ENCODE measurements at places on chromosomes 7 and 10.

DNA sequence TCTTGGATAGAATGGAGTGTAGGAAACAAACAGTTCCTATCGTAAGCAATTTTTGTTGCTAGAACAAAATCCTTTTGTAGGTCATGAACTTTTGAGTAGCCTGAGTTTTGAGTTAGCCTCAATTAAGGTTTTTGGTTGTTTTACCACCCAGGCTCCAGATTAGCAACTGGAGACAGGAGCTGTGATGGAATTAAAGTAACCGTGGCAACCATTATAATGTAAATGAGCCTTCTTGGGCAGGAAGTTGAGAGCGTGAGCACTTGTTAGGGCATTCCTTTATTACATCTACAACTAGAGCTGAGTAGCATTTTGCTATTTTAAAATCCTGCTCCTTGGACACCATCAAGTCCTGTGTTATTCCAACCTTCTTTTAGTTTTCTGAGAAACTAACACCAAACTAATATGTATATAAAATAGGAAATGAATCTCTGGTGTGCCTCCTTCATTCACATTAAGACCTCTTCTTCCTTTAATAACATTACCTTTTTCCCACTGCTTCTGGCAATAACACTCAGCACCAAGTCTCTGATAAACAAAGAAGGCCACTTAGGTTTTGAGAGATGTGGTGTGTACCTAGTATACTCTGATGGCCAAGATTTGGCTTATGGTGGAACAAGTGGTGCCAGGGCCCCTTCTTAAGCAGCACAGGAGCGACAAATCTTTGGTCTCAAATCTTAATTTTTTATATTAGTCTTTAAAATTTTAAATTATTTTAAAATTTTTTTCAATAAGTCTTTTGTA, 34.0 kb downstream of the AHCYL2 start:
- DNase-seq, result no peak

DNA sequence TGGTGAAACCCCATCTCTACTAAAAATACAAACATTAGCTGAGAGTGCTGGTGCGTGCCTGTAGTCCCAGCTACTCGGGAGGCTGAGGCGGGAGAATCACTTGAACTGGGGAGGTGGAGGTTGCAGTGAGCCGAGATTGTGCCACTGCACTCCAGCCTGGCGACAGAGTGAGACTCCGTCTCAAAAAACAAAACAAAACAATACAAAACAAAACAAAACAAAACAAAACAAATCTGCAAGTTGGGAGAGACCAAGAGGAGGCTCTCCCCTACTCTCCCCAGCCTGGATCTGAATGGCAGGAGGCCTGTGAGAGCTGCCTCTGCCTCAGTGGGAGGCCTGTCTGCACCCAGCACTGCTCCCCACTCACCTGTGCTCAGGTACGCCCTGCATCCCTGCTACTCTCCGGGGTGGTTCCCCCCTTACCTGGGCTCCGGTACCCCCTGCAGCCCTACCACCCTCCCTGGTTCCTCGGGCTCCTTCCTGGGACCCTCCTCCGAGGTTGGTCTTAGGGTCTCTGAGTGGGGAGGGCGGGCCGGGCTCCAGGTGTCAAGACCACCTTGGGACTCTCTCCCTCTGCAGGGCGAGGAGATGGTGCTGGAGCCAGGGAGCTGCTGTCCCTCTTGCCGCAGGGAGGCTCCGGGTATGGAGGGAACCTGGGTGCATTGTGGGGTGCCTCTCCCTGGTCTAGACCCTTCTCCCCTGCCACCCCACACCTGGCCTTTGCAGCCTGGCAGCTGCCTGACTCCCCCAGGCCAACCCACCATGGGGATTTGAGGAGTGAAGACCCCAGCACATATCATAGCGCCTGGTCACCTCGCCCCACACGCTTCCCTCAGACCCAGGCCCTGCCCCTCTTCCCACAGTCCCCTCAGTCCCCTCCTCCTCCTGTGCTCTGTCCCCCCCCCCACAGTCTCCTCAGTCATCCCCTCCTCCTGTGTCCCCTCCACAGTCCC, 9.5 kb upstream of the ZNF862 start:
- no peak for DNase-seq

- DNase-seq, result no peak
These were observed 193.4 kb upstream of the MBL2 start for GRCh38 chr10:52965938-52966401.

DNA sequence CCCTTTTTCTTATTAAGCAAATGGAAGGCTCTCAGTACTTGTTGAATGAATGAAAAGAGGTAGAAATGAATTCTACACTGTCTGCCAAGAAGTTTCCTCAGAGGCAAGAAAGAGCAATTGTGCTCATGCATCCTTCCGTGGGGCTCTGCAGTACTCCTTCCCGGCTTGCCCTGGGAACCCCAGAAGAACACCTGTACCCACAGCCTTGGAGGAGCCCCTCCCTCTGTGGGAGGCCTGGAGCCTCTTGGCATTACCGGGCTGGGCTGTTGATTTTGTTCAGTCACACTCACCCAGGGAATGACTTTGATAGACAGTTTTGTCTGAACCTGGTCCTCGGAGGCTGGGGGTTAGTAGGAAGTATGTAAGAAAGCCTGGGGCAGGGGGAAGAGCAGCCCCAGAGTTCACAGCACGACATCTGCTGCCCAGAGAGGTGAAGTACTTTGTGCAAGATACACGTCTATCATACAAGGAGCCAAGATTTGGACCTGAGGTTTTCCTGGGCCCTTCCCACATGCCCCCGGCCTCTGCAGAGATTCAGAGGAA, 134.8 kb upstream of the GDF10 start:
- no peak for DNase-seq

DNA sequence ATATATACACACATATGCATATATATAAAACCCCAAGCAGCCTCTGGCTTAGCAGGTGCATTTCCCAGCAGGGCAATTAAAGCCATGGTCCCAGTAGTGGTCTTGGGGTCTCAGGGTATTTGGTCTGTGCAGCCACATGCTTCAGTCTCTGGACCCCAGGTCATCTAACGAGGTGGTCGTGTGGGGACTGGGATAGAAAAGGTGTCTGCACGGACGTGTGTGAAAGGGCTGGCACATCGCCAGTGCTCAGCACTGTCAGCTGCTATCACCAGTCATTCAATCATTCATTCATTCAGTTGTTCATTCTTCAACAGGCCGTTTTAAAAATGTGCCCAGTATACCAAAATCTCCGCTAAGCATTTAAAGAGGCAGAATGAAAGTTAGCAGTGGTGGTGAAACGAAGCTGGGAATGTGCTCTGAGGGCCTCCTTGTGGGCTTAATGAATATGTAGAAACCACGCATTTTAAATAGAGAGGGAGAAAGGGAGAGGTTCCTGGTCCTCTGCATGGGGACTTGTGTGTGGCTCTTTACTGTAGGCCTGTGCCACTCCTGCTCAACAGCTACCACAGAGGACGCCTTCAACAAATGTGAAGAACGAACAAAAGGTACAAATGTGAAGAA, 170.4 kb downstream of the EGFR start:
- no peak for DNase-seq

DNA sequence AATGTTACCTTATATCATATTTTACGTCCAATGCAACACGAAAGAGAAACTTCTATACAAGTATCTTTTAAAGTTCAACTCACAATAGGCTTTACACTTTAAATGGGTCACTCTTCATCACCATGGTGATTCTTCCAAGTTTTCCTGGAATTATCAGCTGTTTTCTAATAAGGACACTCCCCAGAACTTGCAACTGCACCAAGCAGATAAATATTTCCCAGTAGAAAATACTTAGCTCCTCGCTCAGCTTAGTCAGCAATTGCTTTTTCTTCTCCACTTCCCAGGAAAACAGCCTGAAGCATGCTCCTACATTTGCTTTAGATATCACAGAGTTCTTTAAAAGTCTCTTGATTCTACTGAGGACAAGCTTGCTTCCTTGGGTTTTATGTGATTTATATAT, 25.7 kb upstream of the ADD3 start:
- DNase-seq, result no peak

DNA sequence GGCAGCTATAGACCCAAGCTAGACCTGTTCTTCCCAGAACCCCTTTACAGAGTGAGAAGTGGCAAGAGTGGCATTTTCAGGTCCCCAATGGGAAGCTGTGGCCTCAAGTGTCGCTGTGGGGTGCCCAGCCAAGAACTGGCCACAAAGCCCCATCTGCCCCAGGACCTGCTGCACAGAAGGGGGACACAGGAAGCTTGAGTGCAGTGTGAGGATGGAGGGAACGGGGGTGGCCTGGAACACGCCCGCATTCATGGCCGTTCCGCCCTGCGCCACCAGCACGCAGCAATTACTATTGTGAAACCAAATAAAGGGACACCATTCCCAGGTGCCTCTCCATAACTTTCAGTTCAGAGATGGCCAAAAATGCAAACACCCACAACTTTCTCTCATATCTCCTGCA, 237.6 kb upstream of the TCERG1L start:
- no peak for DNase-seq
